ENCODE measurements at places on chromosomes 11 and 22.

DNA sequence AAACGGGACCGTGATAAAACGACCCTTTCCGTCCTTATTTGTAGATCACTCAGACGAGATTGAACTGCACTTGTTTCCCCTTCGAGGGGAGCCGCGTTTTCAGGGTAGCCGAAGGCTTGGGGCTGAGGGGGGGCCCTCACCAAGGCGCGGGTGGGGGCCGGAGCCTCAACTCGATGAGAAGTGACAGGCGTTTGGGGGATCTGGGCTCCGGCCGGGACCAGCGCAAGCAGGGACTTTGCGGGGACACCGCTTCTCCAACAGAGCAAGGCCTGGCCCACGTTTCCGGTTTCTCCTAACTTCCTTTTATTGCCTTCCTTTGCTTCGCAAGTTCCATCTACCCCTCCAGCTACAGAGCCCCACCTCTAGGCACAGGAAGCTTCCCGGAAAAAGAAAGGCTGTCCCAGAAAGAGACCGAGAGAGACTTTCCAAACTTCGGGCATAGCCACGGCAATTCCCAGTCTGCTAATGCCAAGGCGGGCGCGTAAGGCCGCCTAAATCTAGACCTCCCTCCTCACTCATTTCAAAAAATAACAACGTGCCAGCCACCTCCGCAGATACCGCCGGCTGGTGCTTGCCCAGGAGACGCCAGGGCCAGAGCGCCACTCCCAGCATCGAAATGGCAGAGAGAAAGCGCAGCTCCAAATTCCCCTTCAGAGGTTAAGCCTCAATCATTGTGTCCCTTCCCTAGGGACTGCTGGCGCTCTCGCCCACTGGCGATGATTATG is 6.6 kb downstream of the PAX6 start:
- DNase-seq = no peak

DNA sequence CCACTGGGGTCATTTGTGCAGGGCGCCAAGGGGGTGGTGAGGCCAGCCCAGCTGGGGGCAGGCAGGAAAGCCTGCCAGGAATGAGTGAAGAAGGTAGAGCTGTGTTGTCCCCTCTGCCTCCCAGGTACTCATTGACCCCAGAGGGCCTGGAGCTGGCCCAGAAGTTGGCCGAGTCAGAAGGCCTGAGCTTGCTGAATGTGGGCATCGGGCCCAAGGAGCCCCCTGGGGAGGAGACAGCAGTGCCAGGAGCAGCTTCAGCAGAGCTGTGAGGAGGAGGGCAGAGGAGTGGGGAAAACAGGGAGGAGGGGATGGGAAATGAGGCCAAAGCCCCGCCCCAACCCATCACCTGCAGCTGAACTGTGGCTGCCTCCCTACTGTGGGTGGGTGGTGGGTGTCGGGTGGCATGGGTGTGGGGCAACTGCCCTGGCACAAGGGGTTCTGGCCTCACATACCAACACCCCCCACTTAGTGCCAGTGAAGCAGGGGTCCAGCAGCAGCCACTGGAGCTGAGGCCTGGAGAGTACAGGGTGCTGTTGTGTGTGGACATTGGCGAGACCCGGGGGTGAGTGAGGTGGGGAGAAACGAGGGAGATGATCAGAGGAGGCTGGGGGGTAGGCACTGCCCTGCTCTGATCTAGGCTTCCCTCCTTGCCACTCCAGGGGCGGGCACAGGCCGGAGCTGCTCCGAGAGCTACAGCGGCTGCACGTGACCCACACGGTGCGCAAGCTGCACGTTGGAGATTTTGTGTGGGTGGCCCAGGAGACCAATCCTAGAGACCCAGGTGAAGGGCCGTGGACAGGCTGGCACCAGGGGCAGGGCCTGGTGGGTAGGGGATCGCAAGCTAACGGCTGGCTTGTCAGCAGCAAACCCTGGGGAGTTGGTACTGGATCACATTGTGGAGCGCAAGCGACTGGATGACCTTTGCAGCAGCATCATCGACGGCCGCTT is 3.0 kb downstream of the MUS81 start:
- DNase-seq = no peak

GRCh38 chr22:36277482-36278291 is 24.8 kb downstream of the APOL1 start:
- DNase-seq = peak; percentile 53

GRCh38 chr11:132549001-132549400 is 983.3 kb downstream of the OPCML start:
- no peak for DNase-seq

GRCh38 chr11:2738551-2739431 is 39.0 kb upstream of the KCNQ1OT1 start:
- no peak for DNase-seq

GRCh38 chr11:67376063-67376820 is 2.8 kb upstream of the CLCF1 start:
- no peak for DNase-seq

DNA sequence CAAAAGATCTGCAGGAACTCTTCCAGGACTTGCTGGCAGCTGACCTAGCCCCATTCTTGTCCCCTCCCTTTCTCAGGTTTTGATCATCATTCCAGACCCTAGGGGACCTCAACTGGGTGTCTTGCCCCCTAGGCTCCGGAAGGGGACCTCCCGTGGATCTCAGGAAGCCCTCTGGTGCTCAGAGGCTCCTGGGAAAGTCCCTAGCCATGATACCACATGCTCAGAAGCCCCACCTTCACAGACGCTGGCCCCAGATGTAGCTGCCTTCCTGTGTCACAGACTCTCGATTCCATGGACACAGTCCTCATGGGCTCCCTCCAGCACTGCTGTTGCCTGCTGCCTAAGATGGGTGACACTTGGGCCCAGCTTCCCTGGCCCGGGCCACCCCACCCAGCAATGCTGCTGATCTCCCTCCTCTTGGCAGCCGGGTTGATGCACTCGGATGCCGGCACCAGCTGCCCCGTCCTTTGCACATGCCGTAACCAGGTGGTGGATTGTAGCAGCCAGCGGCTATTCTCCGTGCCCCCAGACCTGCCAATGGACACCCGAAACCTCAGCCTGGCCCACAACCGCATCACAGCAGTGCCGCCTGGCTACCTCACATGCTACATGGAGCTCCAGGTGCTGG is at the start of gene LRRC55:
Gene LRRC55, plus strand, starts transcription at position 276 of the 628 bp plus-strand sequence. Its CDS starts 70 bp downstream, at position 346.
- no peak for DNase-seq

- no peak for DNase-seq
Measured at GRCh38 chr11:75873417-75874221, 58.6 kb downstream of the UVRAG start.

DNA sequence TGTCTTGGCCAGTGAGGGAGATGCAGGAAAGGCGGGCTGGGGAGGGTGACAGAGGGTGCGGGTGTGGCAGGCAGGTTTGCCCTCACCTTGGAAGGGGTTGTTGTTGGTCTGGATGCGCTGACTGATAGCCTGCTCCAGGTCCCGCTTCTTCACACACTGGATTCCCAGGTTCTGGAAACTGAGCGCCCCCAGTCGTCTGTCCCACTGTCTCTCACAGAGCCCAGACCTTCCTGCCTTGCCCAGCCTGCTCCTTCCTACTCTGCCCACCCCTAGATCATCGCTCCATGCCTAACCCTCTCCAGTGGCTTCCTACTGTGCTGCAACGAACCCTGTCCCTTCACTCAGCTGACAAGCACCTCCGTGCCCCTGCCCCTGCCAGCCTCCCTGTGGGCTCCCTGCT is 2.7 kb downstream of the RELA start:
- no peak for DNase-seq

GRCh38 chr11:32511926-32512325 is 71.7 kb upstream of the EIF3M start:
- no peak for DNase-seq

- no peak for DNase-seq
Measured at GRCh38 chr22:25120093-25120561, 79.5 kb upstream of the CRYBB3 start.

GRCh38 chr22:28837640-28838039 is 37.3 kb upstream of the XBP1 start:
- no peak for DNase-seq

GRCh38 chr11:111399187-111400031 is 20.3 kb upstream of the POU2AF1 start:
- DNase-seq = no peak

GRCh38 chr11:129324533-129325175 is 51.0 kb upstream of the BARX2 start:
- no peak for DNase-seq

DNA sequence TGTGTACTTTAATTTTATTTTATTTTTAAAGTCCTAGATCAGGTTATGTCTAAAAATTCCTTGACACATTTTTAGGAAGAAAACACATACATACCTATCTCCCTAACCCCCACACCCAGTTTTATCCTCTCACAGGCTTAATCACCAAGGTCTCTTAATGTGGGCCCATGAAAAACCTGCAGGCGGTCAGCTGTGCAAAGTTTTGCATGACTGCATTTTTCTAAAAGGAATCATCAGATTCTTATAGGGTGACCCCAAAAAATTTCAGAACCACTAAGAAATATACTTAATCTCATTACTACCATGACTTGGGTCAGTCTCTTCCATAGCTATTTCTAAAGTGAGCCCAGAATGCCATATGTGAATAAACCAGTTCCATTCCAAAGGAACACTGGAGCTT is 19.8 kb downstream of the SAA1 start:
- no peak for DNase-seq

DNA sequence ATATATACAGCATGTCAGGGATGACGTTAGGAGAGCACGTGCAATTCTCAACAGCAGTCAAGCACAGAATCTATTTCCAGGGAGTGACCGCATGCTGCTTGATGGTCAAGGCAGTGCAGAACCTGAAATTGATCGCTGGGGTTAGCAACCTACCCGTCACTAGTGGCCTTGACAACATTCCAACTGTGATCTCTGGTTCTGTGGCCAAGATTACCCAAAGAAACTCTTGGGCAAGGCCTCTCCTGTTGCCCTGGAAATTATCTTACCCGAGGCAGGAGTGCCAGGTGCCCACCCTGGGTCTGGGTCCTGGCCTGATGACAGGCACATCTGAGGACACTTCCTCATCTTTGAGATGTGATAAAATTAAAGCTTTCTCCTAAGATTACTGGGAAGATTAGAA is 2.2 kb downstream of the TM7SF2 start:
- no peak for DNase-seq

GRCh38 chr22:46997311-46997970 is 235.0 kb downstream of the TBC1D22A start:
- no peak for DNase-seq

- no peak for DNase-seq
Measured at GRCh38 chr22:42604403-42604802, 10.3 kb downstream of the POLDIP3 start.

GRCh38 chr11:16781936-16782919 is 43.8 kb downstream of the C11orf58 start:
- no peak for DNase-seq

DNA sequence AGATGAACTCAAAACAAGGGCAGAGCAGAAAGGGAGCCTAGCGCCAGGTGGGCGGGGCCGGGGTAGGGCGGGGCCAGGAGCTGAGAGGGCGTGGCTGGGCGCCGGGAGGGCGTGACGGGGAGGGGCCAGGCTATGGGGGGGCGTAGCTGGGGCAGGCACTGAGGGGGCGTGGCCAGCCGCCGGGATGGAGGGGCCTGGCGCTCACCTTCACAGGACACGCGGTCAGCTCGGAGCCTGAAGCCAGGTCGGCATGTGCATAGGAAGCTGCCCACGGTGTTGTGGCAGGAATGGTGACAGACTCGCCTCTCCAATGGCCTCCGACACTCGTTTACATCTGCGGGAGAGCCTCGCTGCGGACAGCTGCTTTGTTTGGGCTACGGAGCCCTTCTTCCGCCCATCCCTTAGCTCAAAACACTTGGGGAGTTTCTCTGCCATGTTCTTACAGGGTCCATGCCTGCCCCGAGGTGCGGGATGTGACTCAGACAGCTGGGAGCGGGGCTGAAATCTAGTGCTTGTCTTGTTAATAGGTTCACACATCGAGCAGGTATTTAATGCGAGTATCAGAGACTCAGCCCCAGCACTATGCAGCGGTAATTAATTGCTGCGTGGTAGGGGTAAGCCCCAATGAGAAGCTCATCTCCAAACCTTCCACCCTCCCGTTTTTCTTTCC is 13.4 kb downstream of the VWCE start:
- DNase-seq = no peak

GRCh38 chr11:131999955-132000354 is 629.5 kb downstream of the NTM start:
- DNase-seq = no peak

DNA sequence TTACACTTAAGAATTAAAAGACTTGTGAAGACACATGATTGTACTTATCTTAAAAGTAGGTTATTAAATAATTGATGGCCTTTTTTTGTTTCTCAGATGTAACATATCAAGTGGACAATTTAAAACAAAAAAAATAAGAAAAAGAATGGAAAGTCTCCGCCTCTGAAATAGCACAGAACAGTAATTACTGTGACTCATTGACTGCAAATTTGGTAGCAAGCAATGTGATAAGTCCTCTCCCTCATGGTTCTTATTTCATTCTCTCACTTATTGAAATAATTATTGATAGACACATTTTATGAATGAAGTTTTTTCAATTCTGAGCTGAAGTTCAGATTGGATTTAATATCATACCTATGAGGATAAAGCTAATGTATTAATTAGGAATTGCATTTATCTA is 717.9 kb upstream of the LUZP2 start:
- no peak for DNase-seq

- no peak for DNase-seq
Measured at GRCh38 chr11:128246364-128246801, 341.0 kb downstream of the ETS1 start.

DNA sequence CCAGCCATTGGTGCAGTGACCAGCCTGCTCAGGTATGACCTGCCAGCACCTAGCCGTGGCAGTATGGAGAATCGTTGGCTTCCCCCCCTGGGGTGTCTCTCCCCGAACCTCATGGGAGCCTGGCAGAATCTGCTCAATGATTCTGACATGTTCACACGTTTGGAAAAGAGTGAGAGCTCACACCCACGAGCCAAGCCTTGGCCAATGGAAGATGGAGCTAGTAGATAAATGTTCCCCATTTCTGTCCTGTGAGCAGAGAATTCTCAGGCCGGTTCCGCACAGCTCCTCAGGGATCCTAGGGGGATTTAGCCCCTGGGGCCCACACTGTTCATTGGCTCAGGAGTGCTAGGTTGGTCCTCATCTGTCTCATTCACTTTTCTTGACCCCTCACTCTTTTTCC is 128.4 kb downstream of the RCN1 start:
- no peak for DNase-seq

DNA sequence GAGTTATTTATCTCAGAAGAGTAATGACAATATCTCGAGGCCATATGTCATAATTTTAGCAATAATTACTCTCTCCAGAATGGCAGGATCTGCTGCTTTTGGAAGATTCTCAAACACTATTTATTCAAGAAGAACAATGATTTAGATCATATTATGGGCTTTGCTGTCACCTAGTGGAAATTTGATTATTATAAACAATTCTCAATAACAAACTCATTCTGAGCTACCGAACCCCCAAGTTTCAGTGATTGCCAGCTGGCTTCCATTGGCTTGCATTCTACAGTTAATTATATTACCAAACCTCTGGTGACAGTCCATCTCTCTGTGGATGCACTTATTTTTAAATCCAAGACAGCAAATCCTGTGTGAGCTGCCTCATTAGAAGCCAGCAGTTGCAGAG is 27.9 kb upstream of the SLC36A4 start:
- DNase-seq = no peak

GRCh38 chr11:32437495-32438345 is 2.4 kb upstream of the WT1 start:
- DNase-seq = no peak

GRCh38 chr11:12087075-12088004 is 23.1 kb upstream of the MICAL2 start:
- peak; percentile 63 for DNase-seq
